ENCODE measurements at places on chromosomes 3 and 15. TPM values are rescaled to one million over a fixed set of nuclear protein-coding genes. Genes with fewer than 3 reads are reported as not detected.

Gene IL20RB
- total RNA-seq = 1.1 TPM

Gene KNG1
- total RNA-seq = not detected

Gene MOBP
- not detected for total RNA-seq

Gene CAMK2N2
- 10.5 TPM for total RNA-seq

Gene UROC1
- total RNA-seq = 0.03 TPM

Gene SERINC4
- total RNA-seq = 0.13 TPM

Gene GOLGA6L4
- 0.29 TPM for total RNA-seq

Gene HRH1
- total RNA-seq = 16.7 TPM

Gene GRAMD1C
- total RNA-seq = 2.4 TPM

Gene PTH1R
- total RNA-seq = 2.6 TPM

Gene MESP2
- total RNA-seq = not detected

Gene GOLGA6B
- 0.18 TPM for total RNA-seq

Gene ZMYND10
- total RNA-seq = 1.4 TPM

Gene EPHB1
- 4.4 TPM for total RNA-seq

Gene DNAH12
- total RNA-seq = not detected

Gene ZBBX
- total RNA-seq = not detected

Gene SAMD7
- total RNA-seq = not detected

Gene SKOR1
- not detected for total RNA-seq

Gene PXYLP1
- total RNA-seq = 13.2 TPM

Gene MST1R
- 1.2 TPM for total RNA-seq

Gene CYP1A2
- total RNA-seq = not detected

Gene FOXB1
- total RNA-seq = not detected

Gene SSUH2
- 0.37 TPM for total RNA-seq

Gene MNS1
- 3.0 TPM for total RNA-seq

Gene PODXL2
- 73.2 TPM for total RNA-seq

Gene AP3B2
- total RNA-seq = not detected

Gene SPSB4
- not detected for total RNA-seq

Gene TLR9
- not detected for total RNA-seq

Gene IGDCC3
- 0.19 TPM for total RNA-seq

Gene AGBL1
- total RNA-seq = not detected

Gene WDR82
- 67.2 TPM for total RNA-seq

Gene ZXDC
- total RNA-seq = 25.5 TPM

Gene SIDT1
- 0.02 TPM for total RNA-seq

Gene SLC28A1
- total RNA-seq = not detected

Gene CHAC1
- total RNA-seq = 9.4 TPM

Measured in HT1080 (cell line).